ENCODE measurements at places on chromosomes 5 and 9.

GRCh38 chr5:125045646-125046045 lies 299.2 kb upstream of the ZNF608 start:
- no peak for DNase-seq

GRCh38 chr5:42992088-42992879 lies 47.8 kb downstream of the ANXA2R start:
- DNase-seq = peak; percentile 90

DNA sequence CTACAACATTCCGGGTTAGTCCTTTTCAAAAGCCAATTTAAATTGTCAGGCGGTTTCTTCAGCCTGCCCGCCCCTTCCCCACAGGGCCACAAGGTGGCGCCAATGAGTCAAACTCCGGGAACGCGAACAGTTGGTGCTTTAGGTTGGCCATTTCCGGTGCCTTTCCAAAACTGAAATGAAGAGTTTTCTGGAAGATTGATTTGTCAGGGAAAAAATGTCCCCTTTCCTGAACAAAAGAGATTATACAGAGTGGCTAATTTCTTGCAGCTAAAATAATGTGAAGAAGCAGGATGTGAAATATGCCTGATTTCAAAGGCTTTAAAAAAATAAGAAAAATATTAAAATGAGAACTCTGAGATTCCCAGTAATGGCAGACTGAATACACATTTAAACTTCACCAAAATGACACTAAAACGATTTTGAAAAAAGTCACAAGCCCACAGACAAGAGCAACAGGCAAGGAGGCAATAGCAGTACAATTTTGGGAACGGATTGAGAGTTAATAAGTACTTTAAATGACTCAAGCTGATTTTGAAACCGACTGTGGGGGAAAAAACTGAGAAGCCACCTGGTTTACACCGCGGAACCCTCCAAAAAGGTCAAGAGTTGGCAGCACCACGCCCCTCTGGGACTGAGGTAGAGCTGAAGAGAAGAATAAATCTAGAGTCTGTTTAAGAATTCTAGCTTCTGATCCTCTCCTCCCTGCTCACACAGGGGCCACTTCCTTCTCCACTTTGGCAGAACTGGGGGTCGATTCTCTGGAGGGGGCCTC lies 45.7 kb downstream of the SLC46A2 start:
- peak; percentile 58 for DNase-seq

GRCh38 chr9:33932078-33932807 lies 115.3 kb downstream of the UBE2R2 start:
- no peak for DNase-seq

DNA sequence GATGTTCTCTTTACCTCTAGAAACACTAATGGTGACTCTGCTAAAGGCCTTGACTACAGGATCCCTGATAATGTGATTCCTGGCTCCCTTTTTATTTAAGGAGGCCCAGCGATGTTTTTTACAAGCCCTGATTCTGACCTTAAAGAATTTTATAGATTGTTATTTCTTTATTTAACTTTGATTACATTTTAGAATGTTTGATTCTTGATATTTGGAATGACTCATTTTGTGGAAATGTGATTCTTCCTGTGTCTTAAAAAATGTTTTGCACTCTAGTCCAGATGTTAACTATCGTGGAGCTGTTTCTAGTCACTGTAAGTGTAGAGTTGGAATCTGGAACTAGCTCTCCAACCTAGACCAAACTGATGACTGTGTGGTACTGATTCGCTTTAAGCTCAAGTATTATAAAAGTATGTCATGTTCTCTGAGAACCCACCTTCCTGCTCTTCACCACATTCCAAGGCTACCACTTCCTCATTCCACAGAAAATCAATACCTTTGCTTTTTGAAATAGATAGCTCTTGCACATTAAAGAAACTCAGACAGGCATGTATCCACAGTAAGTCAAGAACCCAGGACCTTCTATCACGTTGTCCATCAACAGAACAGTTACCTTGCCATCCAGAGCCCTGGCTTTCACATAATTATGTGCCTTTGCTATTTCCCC lies 65.2 kb downstream of the JMY start:
- peak; percentile 41 for DNase-seq

GRCh38 chr5:77937015-77937908 lies 161.1 kb upstream of the TBCA start:
- no peak for DNase-seq

DNA sequence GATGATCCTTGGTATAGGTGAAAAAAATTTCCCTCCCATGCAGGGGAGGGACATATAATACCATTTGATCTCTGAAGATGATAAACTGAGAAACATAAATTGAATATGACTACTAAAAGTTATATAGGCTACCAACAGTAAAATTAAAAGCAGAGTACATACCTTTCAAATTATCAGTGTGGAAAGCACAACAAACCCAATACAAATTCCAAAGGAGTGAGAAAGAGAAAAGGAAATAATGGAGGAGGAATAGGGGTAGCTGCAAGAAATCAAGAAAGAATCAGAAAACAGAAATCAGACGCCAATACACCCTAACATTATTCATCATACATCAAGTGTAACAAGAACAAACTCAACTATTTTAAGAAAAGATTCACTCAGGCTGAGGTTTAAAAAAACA lies 17.7 kb downstream of the GNAQ start:
- DNase-seq = no peak

DNA sequence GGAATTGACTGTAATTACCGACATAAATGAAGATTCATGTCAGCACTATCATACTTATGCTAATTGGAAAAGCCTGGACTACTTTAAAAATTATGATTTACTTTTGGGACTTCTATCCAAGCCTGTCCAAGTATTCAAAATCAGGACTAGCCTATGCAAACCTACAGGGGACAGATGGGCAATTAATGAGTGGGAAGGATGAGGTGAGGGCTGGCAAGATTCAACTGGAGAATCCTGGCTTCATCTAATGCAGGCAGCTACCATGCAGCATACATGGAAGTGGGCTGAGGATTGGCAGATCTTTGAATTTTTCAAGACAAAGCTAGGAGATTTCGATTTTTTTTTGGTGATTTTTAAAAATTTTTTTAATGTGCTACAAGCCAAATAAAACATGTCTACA lies 532.6 kb downstream of the CSNK1G3 start:
- no peak for DNase-seq

DNA sequence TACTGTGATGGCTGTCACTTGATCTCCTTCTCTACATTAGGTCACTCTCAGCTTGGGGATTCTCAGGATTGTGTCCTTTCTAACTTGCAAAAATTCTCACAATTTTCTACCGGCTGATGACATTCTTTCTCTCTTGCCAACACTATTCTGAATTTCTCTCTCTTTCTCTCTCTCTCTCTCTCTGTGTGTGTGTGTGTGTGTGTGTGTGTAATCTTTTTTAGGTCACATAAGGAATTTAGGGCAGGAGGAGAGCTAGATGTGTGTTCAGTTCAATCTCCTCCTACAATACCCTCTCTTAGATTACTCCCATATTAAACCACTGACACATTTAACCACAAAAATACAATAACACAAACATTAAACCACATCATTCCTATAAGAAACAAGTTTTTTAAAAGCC lies 242.3 kb upstream of the NREP start:
- DNase-seq = peak; percentile 93

GRCh38 chr9:16133556-16134227 lies 580.8 kb downstream of the CCDC171 start:
- DNase-seq = peak; percentile 88

- peak; percentile 35 for DNase-seq
Observed at GRCh38 chr5:177103523-177104253, 17.0 kb downstream of the FGFR4 start.

DNA sequence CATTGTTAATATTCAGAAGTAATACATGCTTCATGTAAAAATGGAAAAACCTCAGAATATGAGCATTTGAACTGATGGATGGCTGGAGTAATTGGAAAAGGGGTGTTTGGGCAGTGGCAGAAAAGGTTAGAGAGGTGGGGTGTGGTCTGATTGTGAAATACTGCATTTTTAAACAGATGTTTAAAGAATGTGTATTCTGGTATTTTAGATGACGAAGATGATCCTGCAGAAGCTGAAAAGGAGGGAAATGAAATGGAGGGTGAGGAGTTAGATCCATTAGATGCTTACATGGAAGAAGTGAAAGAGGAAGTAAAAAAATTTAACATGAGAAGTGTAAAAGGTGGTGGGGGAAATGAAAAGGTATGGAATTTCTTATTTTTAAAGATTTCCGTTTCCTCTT lies 18.8 kb downstream of the DDX46 start:
- DNase-seq = peak; percentile 9

DNA sequence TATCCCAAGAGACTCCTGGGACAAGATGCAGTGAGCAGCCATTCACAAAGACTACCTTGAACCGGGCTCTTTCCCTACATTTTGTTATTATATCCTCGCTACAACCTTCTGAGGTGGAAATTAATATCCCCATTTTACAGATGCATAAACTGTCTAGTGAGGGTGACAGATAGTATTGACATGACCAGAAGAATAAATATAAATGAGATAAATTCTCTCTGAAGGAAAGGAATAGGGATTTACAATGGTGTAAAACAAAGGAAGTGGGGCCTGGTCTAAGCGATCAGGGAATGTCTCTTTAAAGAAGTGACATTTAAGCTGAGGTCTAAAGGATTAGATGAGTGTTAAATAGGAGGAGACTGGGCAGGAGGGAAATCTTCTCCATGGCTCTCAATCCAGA lies 43.5 kb upstream of the KCNMB1 start:
- no peak for DNase-seq

- DNase-seq = peak; percentile 81
Observed at GRCh38 chr5:180026320-180026719, 45.2 kb downstream of the RNF130 start.

DNA sequence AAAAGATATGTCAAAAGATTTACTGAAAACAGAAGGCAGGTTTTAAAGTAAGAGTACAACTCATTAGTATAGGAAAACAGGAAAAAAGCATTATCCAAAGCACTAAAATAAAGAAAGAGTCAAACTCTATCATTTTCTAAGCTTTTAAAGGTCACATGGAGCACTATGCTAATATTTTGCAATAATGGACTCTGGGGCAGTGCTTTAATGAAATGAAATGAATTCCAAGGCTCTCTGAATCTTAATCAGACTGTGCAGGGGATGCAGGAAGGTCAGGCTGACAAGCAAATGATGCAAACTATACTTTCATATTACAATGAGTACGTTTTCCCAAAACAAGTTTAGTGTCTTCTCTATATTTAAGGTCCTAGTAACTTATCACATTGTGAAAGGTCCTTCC lies 981.9 kb upstream of the DMAC1 start:
- DNase-seq = no peak

DNA sequence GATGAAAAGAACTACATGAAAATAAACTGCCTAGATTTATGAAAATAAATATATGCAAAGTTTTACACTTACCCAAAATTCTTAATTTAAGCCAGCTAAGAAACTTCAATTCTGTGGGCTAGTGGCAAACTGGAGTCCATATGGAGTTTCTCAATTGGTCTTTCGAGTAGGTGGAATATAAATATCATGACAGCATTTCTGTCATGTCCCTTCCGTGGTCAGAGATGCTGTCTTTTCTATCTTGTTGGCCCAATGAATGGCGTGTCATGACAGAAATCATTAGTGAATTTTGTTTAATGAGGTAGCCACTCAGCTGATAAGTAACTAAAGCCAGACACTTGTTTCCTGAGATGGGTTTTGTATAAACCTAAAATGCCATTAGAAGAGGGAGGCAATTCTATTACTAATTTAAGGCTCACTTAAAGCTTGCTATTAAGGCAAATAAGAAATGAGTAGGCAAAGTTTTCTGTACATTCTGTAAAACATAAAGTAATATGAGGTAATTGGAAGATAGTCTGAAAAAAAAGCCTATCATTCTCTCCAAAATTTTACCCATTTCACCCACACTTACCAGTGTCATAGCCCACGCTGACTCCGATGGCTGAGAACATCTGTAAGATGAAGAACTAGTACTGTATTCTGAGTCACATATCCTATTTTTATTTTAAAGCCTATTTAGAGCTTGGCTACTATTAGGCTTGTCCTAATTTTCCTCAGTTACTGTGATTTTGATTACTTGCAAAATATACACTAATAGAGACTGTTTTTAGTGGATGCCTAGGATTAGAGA lies 419.3 kb upstream of the MEF2C start:
- no peak for DNase-seq

GRCh38 chr9:131590907-131591844 lies 45.9 kb downstream of the PRRT1B start:
- DNase-seq = peak; percentile 74

- DNase-seq = no peak
Observed at GRCh38 chr5:109707531-109707930, 17.8 kb downstream of the MAN2A1 start.

DNA sequence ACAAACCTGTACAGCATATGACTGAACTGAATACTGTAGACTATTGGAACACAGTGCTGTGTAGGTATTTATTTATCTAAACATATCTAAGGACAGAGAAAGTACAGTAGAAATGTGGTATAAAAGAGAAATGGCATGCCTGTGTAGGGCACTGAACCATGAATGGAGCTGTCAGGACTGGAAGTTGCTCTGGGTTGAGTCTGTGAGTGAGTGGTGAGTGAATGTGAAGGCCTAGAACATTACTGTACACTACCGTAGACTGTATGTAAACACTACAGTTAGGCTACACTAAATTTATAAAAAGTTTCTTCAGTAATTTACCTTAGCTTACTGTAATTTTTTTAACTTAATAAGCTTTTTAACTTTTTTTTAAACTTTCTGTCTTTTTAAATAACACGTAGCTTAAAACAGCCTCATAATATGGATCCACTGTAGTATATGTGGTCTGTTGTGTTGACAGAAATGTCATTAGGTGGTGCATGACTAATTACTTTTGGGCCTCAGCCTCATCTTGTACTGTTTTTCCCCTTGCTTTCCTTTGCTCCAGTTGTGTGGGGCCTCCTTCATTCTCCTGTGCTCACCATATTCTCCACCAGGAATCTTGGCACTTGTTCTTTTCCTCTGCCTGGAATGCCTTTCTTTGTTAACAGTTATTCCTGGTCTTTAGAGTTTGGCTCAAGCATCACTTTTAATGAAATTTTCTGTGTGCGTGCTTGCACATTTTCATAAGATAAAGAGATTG lies 8.8 kb downstream of the SPIN1 start:
- DNase-seq = peak; percentile 39

- DNase-seq = no peak
Observed at GRCh38 chr9:107281922-107282667, 984 bp upstream of the RAD23B start.

GRCh38 chr9:35568196-35568595 lies 36.9 kb upstream of the TESK1 start:
- DNase-seq = no peak

- peak; percentile 42 for DNase-seq
Observed at GRCh38 chr5:78696637-78697036, 48.1 kb upstream of the LHFPL2 start.

- DNase-seq = no peak
Observed at GRCh38 chr9:37715991-37716505, 37.6 kb upstream of the TRMT10B start.

DNA sequence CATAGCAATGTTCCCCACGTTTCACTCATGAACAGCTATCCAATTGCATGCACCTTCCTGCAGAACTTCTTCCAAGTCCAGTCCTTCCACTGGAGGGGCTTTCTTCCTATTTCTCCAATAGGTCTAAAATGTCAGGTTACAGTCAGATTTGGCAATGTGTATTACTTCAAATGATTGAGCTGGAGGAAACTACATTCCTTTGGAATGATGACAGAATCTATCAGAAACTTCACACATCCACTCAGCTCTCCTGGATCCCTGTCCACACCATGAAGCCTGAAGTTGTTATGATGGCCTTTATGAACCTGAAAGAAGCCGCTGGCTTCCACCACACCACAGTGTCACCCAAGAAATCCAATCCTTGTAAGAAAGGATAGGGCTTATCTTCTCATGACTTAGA lies 32.2 kb downstream of the FBXW2 start:
- peak; percentile 50 for DNase-seq
